Activated naive CD8-positive, alpha-beta T cell treated with anti-CD3 and anti-CD28 coated beads for 36 hours (primary cell): ENCODE measurements at places on chromosomes 4 and X.

GRCh38 chr4:35925806-35926205 is 318.5 kb downstream of the ARAP2 start:
- DNase-seq, result no peak

- no peak for DNase-seq
Measured at GRCh38 chrX:152850465-152850864, 19.6 kb downstream of the NSDHL start.

DNA sequence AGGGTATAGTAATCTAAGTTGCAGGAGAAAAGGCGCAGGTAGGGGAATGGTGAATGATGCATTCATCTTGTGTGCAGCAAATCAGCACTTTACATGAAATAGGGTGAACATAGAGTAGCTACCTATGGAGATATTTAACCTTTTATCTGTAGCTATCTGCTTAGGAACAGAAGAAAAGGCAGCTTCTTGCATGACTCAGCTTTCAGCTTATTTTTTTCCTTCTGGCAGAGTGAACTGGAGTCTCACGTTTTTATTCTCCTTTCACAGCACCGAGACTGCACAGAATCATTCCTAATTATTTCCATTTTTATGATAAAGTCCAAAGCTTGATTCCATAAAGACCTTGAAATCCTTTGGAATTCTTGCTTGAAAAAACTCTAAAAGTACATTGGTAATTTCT is 4.8 kb upstream of the SCOC start:
- DNase-seq, result no peak

DNA sequence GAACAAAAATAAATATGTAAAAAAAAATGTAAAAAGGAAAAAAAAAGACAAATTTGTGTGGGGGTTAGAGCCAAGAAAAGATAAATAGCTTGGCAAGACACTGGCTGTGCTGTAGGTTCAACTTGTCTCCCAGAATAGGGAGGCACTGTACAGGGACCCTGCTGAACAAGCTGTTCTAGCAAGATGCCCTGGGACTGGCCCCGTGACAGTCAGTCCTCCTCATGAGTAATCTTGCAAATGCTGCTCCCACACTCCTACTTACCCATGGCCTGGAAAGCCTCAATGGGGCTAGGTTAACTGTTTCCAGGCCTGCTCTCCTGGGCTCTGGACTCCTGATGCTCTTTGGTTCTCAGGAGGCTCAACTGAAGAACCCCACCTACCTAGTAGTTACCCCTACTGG is 106.8 kb downstream of the ATG4A start:
- DNase-seq, result no peak

DNA sequence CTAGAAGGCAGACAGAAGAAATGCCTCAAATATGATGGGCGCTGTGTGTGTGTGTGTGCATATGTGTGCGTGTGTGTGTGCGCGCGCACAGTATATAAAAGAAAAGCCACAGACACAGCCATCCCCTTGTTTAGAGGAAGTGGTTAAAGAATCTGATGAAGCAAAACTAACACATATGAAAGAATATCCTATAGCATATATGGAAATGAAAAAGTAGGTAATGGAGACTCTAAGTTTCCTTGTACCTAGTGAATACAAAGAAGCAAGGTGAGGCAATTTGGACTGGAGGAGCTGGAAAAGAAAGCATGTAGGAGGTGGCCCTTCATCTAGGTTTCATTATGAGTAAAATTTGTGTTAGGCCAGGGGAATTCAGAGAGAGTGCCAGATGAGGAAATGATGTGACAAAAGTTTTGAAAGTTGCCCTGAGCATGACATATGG is 58.6 kb upstream of the MCF2 start:
- DNase-seq, result peak; percentile 28

GRCh38 chrX:119990556-119991004 is 47.0 kb upstream of the NKAP start:
- DNase-seq, result no peak

GRCh38 chrX:103073467-103073866 is 9.5 kb upstream of the BEX1 start:
- DNase-seq, result no peak

- peak; percentile 8 for DNase-seq
Measured at GRCh38 chr4:184448821-184449220, 25.5 kb downstream of the IRF2 start.

- no peak for DNase-seq
Measured at GRCh38 chr4:101596781-101597552, 193.6 kb upstream of the BANK1 start.

DNA sequence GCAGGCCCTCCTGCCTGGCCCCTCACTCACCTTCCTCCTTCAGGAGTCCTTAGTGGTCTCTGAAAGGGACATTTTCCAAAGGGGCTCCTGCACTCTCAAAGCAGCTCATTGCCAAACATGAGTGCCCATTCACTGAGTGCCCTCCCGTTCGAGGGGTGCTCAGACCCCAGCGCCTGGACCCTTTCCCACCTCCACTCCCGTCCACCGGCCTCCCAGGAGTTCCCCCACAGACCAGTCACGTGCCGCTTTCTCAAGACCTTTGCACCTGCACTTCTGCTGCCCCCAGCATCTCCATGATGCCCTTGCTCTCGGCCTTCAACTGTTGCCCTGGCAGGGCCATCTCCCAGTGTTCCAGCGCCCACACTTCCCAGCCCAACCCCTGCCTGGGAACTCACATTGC is 89.5 kb downstream of the ADRA2C start:
- no peak for DNase-seq

GRCh38 chr4:162523171-162523570 is 359.4 kb upstream of the FSTL5 start:
- DNase-seq, result no peak

DNA sequence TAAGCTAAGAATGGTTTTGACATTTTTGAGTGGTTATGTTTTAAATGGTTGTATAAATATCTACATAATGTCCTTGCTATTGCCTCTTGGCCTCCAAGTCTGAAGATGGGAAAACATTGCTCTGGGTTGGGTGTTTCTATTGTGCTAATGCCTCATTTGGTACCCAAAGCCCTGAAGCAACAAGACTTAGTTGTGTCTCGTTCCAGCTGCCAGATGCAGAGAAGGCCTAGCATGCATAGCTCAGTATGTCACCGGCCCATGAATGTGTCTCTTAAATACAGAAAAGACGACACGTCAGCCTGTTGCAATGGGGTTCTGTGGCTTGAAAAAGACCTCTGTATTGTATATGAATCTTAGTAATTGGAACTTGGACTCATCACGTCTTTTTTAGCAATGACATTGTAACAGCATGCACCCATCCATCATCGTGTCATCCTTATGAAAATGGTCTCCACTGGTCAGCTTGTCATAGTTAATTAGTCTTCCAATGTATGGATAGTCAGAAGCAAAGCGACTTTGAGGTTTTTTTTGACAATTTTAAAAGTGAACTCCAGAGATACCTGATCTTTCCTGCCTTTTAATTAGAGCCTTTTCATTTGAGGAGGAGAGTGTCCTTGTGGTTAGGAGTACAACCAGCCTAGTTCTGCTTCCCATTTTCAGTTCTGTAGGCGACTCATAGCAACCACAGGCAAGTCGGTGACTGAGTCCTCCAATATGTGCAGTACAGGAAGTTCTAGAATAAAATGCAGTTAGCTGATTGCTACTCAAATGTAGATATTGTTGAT is 126.4 kb upstream of the GATB start:
- DNase-seq, result no peak

GRCh38 chr4:3414421-3415279 is 27.1 kb upstream of the HGFAC start:
- DNase-seq, result no peak

DNA sequence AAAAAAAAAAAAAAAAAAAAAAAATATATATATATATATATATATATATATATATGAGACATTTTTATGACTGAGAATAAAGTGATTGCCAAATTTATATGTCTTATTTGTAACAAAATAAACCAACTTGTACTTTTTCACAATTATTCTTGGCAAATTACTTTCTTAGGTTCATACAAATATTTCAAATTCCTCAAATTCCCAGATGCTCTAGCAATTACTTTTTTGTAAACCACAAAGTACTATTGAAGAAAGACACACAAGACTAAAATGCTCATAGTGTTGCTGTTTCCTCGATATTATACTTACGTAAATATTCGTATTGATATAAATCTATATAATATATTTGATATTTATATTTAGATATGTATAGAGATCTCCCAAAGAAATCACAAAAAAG is 390.0 kb downstream of the FAT4 start:
- no peak for DNase-seq

- no peak for DNase-seq
Measured at GRCh38 chr4:33780952-33781791, 2463.1 kb downstream of the ARAP2 start.

- no peak for DNase-seq
Measured at GRCh38 chr4:122584519-122584918, 36.3 kb downstream of the IL21 start.

GRCh38 chr4:109451544-109452273 is 18.1 kb downstream of the SEC24B start:
- no peak for DNase-seq

- no peak for DNase-seq
Measured at GRCh38 chr4:85970535-85970934, 389.3 kb downstream of the MAPK10 start.

GRCh38 chr4:153126137-153126536 is 78.1 kb upstream of the TRIM2 start:
- DNase-seq, result no peak

- no peak for DNase-seq
Measured at GRCh38 chrX:103503853-103504207, 15.5 kb downstream of the RAB40A start.

- DNase-seq, result no peak
Measured at GRCh38 chrX:79147477-79147876, 3.0 kb downstream of the GPR174 start.

- peak; percentile 61 for DNase-seq
Measured at GRCh38 chr4:184648313-184649025, 778 bp downstream of the CASP3 start.

GRCh38 chr4:148922497-148922896 is 480.3 kb upstream of the NR3C2 start:
- no peak for DNase-seq

DNA sequence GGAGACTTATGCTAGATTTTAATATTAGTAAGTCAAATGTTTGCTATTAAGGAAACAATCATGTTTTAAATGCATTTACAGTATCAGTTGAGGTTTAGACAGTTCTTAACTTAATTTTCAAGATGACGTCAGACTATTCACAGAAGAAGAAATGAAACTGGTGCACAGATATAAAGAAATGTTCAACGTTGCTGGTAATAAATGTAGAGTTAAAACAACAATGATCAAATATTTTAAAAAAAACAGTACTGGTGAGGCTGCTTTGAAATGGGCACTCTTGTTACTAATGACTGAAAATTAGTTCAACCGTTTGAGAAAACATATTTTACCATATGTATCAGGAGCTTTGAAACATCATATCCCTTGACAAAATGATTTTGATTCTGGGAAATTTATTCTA is 44.2 kb downstream of the ABHD18 start:
- DNase-seq, result no peak

DNA sequence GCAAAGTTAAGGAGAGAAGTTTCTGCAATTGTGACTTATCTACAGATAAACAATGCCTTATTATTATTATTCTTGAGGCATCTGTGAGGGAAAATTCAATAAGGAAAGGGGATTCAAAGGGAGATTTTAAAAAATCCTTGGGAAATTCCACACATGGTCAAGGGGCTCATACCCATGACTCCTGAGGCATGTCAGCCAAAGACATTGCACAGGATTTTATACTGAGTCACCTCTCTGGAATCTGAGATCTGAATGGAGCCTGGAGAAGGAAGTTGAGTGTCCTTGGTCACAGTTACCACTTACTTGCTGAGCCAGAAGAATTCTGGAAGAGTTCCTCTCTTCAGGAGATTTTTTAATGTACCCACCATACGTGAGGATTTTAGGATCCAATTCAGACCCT is 14.4 kb upstream of the CXCL8 start:
- DNase-seq, result no peak

- DNase-seq, result no peak
Measured at GRCh38 chrX:49111791-49112190, 11.7 kb downstream of the GPKOW start.

GRCh38 chrX:10841579-10841978 is 221.2 kb upstream of the MID1 start:
- no peak for DNase-seq

GRCh38 chrX:95640226-95640625 is 1044.4 kb upstream of the DIAPH2 start:
- no peak for DNase-seq

DNA sequence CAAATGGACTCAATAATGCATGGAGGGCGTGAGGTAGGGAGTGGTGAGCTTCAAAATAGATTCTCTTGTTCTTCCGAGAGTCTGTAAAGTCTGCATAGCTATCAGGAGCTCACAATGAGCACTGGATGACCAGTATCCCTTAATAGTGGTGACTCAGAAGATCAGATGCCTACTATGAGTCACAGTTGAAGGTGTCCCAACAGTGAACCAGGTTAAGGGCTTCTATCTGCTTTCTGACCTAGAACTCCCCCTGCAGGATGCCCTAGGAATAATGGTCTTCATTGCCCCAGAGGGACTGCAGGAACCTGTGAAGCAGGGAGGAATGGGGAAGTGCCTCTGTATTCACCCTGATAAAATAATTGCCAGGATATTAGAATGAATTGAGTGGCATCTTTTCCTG is 22.1 kb downstream of the DGKK start:
- no peak for DNase-seq

DNA sequence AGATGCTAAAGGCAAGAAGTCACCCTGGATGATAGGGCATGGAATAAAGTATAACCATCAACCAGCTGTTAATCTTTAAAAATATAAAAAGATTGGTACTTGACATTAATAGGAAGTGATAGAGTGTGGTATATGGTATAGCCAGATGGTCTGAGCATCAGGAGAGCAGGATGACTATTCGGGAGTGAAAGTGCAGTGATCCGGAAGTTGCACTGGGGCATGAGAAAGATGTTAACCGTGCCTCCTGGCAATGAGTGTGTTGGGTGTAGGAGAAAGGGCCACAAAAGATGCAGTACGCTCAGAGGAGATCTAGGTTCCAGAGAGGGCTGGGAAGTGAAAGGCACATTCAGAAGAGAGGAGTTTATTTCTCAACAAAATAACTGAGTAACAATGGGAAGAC is 65.0 kb downstream of the TSPAN7 start:
- no peak for DNase-seq
